ENCODE measurements at places on chromosomes 12 and 14.

- DNase-seq: peak; percentile 77
Observed at GRCh38 chr12:29725587-29726320, 58.0 kb downstream of the TMTC1 start.

- no peak for DNase-seq
Observed at GRCh38 chr12:55636116-55636655, 506 bp upstream of the OR10P1 start.

GRCh38 chr12:109092497-109093021 lies 713 bp downstream of the ALKBH2 start:
- DNase-seq: peak; percentile 27

- no peak for DNase-seq
Observed at GRCh38 chr12:78483767-78484315, 380.7 kb upstream of the SYT1 start.

DNA sequence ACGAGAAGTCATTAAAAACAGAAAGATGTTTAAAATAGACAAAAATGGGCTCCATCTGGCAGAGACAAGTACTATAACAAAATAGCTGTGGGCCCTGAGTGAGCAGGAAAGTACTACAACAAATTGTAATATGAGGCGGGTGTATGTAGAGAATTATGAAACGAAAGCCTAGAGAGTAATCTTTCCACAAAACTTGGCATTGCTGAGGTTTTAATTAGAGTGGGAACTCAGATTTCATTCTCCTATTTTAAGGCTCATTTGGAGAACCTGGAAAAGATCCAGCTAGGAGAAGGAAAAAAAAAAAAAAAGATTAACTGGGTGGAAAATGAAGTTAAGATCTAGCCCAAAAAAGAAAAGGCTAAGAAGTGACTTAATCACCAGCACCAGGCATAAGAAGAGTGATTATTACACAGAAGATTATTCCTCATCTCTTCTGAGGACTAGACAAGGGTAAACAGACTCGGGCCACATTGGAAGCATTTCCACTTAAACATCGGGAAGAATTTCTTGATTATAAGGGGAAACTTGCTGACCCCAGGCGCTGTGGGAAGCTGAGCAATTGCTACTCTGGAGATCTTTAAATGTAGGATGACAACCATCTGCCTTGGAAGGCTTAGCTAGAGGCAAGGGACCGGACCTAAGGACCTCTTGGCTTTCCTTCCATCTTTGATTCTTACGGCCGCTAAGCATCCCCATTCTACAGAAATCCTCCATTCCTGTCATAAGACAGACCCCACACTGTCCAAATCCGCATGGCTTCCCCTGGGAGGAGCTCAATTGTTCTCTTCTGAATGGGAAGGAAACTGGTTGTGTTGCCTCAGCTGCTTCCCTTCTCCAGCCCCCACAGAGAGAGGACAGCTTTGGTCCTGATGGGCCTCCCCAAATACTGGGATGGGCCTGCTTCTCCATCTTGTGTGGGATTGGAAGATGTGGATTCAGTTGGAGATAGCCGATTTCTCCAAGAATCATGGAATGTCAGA lies 40.6 kb downstream of the IGF1 start:
- no peak for DNase-seq

DNA sequence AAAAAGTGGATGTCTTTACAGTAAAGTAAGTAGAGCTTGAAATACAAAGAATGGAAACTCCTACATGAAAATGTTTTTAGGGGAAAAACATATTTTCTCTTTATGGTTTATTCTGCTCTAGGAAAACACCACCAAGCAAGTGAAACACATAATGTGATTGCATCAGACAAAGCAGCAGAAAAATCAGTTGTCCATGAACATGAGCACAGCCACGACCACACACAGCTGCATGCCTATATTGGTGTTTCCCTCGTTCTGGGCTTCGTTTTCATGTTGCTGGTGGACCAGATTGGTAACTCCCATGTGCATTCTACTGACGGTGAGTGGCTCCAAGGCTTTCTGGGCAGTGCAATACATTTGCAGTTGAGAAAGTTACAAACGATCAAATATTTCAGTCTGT lies 42.6 kb upstream of the PLEKHD1 start:
- no peak for DNase-seq

DNA sequence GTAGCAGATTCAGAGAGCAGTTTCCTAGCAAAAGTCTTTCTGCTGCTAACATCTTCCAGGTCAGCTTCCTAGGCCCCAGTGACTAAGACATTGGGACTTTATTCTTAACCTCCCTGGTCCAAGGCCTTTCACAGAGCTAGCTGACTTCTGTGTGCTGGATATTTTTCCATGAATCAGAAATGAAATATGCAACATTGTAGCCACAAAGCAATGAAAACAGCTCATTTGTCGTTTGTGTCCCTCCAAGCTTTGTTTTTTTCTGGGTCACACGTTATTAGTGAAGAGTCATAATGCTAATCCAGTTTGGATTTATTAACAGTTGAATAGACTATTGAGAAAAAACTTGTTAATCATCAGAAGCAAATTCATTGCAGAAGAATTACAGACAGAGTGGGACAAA lies 82.4 kb downstream of the ARF6 start:
- no peak for DNase-seq

- peak; percentile 53 for DNase-seq
Observed at GRCh38 chr12:30694412-30695198, 1.1 kb downstream of the IPO8 start.

GRCh38 chr12:5173511-5174011 lies 129.9 kb downstream of the KCNA5 start:
- DNase-seq: no peak

DNA sequence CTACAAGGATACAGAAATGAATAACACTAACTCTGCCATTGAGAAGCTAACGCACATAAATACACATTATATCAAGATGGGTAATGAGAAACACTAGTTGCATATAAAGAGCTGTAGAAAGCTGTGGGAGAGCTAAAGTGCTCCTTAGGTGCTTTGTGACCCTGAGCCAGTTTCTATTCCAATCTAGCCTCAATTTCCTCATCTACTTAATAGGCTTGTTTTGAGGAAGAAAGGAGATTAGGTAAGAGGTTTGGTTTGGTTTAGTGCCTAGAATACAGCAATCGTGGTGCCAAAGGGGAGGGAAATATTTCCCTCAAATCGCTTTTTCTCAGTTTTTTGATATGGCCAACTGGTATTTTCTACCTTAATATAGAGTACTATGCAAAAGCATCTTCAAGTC lies 994 bp downstream of the SRP54 start:
- no peak for DNase-seq

GRCh38 chr12:82089369-82090121 lies 268.6 kb downstream of the CCDC59 start:
- no peak for DNase-seq

DNA sequence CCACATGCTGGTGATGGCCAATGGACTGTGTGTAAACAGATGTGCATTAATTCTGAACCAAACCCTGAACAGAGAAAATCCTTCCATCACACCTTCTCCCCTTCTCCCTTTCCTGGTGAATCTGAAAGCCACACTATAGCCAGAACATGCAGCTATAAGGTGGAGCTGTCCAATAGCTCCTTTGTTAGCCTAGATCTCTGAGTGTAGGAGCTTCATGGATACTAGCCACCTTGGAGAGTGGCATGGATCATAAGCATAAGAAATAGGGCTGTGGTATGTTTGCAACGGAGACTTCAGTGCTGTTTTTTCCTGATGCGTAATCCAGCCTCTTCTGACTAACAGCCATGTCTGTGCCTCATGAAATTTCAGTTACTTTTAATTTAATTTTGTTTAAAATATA lies 364.5 kb downstream of the BTG1 start:
- DNase-seq: no peak
